Stimulated activated CD4-positive, alpha-beta T cell treated with anti-CD3 and anti-CD28 coated beads, Interleukin-1b, Interleukin-23, amount 100 ng/mL, for 1 hour (primary cell): ENCODE measurements at places on chromosomes 4 and X.

DNA sequence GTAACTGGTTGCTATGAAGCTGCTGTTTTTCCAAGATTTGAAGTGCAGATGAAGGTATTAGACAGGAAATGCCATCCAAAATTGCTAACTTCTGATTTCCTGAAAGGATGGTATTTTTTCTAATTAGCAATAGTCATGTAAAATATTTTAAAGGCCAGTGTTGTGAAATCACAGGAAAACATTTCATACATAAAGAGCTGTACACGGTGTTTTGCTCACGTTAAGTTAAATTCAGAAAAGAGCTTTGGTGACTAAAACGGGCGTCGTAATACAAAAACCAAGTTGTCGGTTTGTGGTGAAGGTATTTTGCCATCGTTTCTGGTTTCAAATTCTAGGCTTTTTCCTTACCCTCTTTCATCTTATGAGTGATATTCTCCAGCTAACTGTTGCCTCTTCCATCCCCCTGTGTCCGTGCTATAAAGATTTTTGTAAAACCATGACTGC lies 39.8 kb downstream of the AFF1 start:
- DNase-seq = no peak

DNA sequence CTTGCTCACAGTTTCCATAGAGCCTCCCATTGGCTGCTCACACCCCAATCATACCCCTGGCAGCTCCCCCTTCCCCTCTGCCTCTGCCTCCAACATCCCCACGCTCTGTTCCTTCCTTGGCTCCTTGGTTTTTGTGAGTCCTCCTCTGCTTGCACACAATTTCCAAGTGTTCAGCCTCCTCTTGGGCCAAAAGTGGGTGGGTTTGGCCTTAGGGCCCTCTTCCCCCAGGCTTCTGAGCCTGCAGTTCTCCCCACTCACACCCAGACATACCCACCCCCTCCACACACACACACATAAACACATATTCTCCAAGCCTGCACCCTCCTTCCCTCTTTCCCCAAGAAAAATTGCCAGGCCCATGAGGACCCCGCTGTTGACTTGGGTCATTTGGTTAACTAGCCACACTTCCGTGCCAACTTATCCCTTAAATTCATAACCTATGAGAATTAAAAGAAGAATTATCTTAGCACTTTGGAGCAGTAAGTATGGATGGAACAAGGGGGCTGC lies 4.5 kb downstream of the APLN start:
- DNase-seq = no peak

- no peak for DNase-seq
Measured at GRCh38 chrX:7146703-7147412, 654 bp upstream of the STS start.

GRCh38 chr4:10687526-10687925 lies 3.0 kb upstream of the CLNK start:
- DNase-seq = no peak

DNA sequence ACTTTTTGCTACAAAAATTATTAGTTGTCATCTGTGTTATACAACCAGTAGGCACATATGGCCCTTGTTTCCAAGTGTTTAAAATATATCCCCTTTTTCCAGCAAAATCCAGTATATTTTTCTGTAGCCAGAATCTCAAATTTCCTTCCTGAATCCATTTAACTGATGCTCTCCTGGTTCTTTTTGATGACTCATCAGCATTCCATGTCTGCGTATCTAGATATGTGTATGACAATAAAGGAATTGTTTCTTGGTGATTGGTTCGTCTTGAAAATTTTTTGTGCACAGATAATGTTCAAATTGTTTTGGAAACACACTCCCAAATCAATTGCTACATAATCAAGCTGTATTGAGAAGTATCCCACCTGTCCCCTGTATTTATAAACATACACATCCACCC lies 98.3 kb downstream of the ITM2A start:
- DNase-seq = no peak

DNA sequence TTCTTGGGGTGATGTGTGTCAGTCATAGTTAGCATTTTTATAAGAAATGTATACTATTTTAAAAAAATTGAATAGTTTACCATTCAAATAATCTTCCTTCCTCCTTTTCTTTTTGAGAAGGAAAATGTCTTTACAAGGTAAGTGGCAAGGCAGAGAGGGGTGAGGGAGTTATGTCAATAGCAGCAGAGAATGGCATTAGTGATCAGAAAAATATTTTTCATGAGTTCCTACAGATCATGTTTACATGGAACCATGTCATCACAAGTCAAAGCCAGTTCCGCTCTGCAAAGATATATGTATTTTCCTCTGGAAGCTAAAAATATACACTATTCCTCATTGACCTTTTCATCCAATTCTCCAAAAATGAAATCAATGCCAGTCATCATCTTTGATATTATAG lies 67.3 kb downstream of the PTPN13 start:
- no peak for DNase-seq

GRCh38 chr4:89324671-89325070 lies 17.1 kb upstream of the GPRIN3 start:
- DNase-seq = no peak

DNA sequence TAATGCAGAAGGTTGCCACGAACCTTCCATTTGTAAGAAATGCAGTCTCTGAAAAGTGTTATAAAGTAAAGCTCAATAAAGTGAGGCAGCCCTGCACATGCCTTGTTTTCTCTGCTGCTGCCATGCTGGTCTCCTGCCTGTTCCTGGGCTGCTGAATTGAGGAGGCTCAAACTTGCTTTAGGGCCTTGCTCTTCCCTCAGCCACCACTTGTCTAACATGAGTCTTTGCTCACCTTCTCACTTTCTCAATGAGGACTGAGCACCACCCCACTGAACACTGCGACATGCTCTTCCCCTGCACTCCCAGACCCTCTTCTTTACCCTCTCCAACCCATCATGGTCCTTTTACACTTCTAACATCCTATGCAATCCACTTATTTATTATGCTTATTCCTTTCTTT lies 25.2 kb upstream of the MFAP3L start:
- DNase-seq = no peak

DNA sequence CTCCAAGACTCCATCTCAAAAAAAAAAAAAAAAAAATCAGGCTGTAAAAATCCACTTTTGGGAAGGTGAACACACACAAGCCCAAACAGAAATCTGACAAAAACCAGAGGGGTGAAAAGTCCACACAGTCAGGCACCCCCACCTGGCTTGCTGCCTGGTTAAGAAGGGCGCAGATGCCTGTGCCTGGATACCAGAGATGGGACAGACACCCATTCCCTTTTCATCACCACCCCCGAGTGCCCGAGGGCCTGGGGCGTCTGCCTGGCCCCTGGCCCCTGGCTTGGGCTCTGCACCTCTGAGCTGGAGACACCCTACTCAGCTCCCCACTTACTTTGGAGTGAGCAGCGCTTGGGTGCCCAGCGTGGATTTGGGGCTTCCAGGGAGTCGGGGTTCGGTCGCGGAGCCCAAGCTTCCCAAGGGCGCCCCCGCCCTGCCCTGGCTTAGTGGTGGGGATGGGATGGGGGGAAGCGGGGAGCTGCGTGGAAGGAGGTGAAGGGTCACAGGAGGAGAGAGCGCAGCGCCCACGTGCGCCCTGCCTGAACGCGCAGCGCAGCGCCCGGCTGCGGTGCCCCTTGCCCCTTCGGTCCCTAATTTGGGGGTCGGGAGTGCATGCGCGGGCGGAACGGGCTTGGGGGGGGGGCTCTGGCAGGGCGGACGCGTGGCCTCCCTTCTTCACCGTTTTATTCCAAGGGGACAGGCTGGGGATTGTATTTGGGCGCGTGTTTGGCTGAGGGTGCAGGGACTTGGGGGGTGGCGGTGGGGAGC lies 11.3 kb downstream of the SHOX start:
- no peak for DNase-seq

GRCh38 chrX:69362354-69362753 lies 141.8 kb upstream of the NALF2 start:
- DNase-seq = no peak

DNA sequence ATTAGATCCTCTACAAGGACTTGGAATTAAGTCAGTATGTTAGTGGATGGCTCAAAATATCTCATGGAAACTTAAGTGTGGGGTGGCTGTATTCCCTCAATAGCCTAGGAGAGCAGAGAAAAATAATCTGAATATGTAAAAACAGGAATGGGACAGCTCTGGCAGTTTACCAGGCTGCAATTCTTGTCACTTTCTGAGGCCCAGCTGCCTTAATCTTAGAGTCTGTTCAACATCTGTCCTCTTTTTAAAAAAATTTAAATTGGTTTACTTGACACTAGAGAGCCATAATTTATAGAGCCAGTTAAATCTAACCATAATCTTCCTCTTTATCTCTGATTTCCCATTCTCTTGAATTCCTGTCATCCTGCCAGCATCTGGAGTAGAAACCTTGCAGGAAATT lies 109.2 kb upstream of the CXCL13 start:
- DNase-seq = no peak

DNA sequence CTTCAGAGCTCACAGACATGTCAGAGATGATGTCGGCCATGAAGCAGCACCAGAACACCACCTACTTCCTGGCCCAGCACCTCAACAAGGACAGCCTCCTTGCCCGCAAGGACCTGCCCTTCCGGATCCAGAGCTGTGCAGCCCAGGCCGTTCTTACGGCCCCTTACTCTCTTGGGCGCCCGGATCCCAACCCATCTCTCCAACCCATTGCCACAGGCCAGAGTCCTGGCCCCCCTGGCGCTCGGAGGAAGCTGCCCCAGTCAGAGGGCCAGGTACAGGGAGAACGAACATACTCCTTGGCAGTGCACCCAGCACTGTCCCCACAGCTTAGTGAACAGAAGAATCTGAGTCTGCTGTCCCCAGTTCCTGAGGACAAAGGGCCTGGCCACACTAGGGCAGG lies 27.9 kb upstream of the PRPS1 start:
- no peak for DNase-seq

- no peak for DNase-seq
Measured at GRCh38 chr4:38150766-38151165, 190.6 kb downstream of the PTTG2 start.

DNA sequence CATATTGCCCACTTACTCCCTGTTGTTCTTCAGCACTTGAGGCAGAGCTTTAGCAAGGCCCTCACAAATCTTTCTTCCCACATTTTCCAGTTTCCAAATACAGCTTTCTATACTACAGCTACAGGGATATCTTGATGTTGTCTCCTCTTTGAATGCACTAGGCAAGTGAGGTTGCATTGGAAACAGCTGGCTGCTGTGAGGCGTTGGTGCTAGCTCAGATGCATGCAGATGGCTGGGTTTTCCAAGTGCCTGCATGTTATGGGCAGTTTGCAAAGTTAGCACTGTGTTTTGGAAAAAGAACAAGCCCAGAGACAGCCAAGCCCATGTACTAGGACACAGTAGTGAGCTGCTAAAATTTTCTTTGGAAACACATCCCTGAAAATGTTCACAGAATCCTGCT lies 315.1 kb upstream of the RASGEF1B start:
- DNase-seq = no peak

DNA sequence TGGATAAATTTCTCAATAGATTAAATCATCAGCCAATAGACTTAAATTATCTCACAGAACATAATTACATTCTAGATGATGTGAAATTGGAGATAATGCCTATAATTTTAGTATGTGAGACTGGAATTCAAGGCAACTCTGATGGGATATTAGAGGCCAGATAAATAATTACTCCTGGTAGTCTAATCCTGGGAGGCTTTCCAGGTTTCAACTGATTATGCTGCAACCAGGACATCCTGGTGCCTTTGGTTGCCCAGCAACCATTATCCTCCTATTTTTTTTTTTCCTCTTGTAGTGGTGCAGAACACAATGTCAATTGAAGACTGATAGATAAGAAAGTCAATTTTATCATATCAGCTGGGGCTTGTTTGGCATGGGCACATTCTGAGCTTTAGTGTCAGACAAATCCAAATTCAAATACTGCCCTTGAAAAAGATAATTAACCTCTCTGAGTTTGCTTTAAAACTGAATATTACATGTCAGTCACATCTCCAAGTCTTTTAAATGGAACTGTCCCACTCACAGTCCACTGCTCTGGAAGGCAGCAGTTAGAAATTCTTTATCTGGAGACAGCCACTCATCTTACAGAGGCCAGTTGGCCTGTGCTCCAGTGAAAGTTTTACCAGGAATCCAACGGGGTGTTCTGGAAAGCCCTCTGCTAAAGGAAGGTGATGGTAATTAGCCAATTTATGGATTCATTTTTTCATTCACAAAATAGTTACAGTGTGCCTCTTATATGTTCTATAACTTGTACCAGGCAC lies 95.3 kb upstream of the GUCY1A1 start:
- no peak for DNase-seq

- DNase-seq = no peak
Measured at GRCh38 chr4:152500800-152501434, 35.0 kb downstream of the FBXW7 start.

DNA sequence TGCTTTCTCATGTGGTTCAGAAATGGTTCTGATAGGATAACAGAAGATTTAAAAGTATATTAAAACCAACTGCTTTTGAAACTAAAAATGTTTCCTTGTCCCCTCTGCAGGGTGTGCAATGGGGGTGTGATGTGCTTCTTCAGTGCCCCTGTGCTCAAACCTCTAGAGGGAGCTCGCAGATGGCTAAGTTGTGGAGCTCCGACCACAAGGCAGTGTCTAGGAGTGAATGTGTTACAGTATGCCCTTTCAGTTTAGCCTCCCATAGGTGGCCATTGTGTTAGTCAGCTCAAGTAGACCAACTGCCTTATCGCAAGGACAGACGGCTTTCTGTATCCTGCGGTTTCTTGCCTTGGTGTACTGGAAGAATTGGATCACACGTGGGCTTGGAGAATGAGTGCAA lies 130.5 kb downstream of the TENT5D start:
- no peak for DNase-seq

GRCh38 chr4:52640808-52641565 lies 18.1 kb downstream of the USP46 start:
- DNase-seq = no peak

- no peak for DNase-seq
Measured at GRCh38 chr4:15469402-15470127, at the start of gene CC2D2A. TSS of gene CC2D2A (plus strand) at chr4:15469882. CDS start at chr4:15475933, 6,051 bp downstream.

DNA sequence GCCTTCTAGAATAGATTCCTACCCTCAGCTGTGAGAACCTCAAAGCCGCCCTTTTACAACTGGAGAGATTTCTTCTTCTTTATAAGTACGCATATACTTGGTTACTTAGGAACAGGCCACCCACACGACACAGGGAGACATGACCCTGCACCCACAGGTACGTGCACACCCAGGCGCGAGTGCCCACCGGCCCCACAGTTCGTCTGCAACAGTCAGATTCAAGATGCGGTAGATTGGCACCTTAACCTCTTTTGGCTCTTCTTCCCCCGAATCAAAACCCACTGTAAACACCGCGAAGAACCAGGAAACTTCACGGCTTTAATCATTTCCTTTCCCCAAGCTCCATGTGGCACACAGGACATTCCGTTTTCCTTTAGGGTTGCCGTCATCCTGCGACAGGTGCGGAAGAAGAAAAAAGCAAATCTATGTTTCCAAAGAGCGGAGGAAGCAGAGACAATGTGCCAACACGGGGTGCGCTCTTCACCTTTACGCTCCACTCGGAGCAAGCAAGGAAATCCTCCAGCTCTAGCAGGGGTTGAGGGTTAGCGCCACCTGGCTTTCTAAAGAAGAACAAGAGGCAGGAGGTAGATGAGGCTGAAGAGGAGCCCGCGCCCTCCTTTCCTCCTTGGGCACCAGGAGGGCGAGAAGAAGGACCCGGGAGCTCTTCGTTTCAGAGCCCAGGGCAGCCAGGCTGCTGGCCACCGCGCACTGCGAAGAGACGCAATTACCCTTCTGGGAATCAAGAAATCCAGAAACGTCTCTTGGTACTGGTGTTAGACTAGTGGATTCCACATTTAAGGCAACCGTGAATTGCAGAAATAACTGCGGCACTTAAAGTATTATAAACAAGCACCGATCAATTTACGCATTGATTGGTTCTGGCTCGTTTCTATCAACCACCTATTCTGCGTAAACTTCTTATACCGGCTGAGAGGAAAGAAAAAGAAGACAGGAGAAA lies 35.7 kb downstream of the HAND2 start:
- DNase-seq = no peak

- no peak for DNase-seq
Measured at GRCh38 chrX:70044541-70045245, 5.0 kb downstream of the AWAT2 start.
